ENCODE measurements at places on chromosomes 7 and 10. TPM values are rescaled to one million over a fixed set of nuclear protein-coding genes. Genes with fewer than 3 reads are reported as not detected.

DNA sequence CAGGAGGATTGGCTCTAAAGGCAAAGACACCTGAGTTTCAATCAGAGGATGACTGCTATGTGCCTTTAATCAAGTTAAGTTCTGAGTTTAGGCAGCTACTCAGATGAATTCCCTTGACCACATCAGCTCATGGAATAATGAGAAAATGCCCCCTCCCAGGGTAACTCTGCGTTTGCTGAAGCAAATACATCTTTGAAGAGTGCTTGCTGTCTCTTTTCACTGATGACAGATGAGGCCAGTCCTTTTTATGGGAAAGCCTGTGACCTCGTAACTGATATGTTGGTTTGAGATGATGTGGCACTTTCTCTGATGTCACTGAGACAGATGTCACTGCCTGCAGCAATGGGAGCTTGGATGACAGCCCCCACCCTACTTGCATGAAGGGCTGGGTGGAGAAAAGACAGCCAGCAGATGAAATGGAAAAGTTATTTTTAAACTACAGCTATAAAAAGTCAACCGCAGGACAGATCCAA is 43.7 kb upstream of the DGKI start:
- no peak for DNase-seq

DNA sequence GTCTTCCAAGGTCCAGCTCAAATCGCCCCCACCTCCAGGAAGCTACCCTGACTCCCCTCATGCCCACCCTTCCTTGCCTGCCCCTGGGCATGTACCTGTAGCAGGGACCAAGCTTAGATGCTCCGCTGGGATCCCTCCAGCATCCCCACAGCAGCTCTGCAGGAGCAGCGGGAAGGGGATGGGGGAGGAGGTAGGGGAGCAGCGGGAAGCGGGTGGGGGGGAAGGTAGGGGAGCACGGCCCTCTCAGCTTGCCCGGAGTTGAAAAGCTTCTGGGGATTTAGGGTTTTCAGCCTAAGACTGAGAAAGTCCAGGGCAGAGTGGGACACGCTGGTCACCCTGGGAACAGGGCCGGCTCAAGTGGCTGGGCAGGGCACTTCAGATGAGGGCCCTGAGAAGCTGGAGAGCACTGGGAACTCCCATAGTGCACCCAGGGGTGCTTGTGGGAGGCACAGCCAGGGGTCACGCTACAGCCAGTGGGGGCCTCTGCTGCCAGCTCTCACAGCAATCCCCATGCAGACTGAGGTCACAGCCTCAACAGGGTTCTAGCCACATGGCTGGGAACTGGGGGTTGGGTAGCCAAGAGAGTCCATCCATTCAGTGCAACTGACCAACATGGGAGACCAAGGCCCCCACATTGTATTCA is 13.4 kb downstream of the WDR86 start:
- DNase-seq = no peak

The OR2F1 gene
- not detected for total RNA-seq

The GHRHR gene
- not detected for total RNA-seq

The HOXA6 gene
- total RNA-seq = not detected

DNA sequence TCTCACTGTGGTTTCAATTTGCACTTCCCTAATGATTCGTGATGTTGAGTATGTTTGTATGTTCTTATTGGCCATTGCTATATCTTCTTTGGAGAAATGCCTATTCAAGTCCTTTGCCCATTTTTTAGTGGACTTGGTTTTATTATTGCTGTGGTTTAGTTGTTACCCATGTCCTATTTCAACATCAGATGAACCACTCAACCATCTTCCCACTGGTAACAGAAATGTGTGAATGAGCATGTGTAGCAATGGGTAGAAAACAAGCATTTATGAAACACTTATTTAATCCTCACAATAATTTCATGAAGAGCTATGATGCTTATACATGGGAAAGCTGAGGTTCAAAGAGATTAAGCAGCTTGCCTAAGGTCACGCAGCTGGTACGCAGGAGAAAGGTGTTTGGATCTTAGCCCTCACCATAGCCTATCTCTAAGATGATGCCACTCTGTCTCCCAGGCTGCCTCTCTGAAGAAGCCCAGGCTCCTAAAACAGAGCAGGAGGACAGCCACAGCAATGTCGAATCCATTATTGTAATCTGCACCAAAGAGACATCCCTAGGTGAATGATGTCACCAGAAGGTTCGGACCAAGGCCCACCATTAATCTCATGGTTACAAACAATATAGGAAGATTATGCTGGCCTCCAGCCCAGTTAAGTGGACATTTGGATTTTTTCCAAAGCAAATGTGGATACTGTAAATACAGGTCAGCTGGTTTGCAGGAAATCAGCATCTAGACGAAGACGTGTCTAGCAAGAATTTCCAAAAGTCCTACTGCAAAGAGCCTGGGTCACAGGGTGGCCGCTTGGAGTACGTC is 447.6 kb upstream of the ZMIZ1 start:
- DNase-seq = no peak

GRCh38 chr10:35349389-35349915 is 13.1 kb downstream of the CCNY start:
- no peak for DNase-seq

- DNase-seq = no peak
Measured at GRCh38 chr10:132196178-132197113, 9.7 kb downstream of the DPYSL4 start.

The ENTPD7 gene
- total RNA-seq = 1.5 TPM

The MBL2 gene
- total RNA-seq = not detected
